Fibroblast of gingiva (primary cell): ENCODE measurements at places on chromosomes 16 and 17.

GRCh38 chr17:63821804-63822203, 5.4 kb upstream of the PSMC5 start:
- DNase-seq = no peak

DNA sequence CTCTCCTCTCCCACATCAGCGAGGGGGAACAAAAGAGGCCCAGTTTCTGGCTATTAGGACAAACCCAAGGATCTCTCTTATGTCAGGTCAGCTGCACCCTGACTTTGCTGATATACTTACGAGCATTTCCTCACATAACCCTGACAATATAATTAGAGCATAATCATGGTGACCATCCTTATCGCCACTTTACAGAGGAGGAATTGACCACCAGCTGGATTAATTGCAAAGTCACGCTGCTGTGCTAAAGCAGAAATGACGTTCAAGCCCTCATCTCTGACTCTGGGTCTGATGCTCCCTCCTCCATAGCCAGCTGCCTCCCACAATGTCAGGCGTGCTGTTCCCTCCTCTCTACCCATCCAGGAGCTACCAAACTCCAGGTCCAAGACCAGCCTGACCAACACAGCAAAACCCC, 42.6 kb downstream of the TRARG1 start:
- DNase-seq = no peak

GRCh38 chr16:53043986-53044601, 8.6 kb downstream of the CHD9NB start:
- no peak for DNase-seq

- DNase-seq = no peak
These were observed 25.6 kb upstream of the ABCC11 start for GRCh38 chr16:48272837-48273421.

GRCh38 chr16:51405361-51405760, 254.3 kb upstream of the SALL1 start:
- no peak for DNase-seq
